ENCODE measurements at places on chromosomes 16 and 17. TPM values are rescaled to one million over a fixed set of nuclear protein-coding genes. Genes with fewer than 3 reads are reported as not detected.

Gene CACNG1
- not detected for total RNA-seq

Gene HOXB7
- 3.4 TPM for total RNA-seq

Gene ZFPM1
- 4.1 TPM for total RNA-seq

Gene SPEM3
- total RNA-seq = 0.09 TPM

Gene WNK4
- total RNA-seq = 28.9 TPM

Gene CCDC144A
- total RNA-seq = 0.68 TPM

Gene SP6
- 3.1 TPM for total RNA-seq

Gene TMEM97
- total RNA-seq = 11.8 TPM

Gene PARD6A
- total RNA-seq = 13.7 TPM

- no peak for DNase-seq
- no peak overlapping the region for H3K27ac ChIP-seq
- no peaks in the 10 kb centered on the region for H3K27me3 ChIP-seq
- no peak overlapping the region for H3K4me3 ChIP-seq
- no peaks in the 10 kb centered on the region for H3K4me1 ChIP-seq
- H3K36me3 ChIP-seq = no peaks in the 10 kb centered on the region
These were observed 59.5 kb downstream of the XYLT1 start for GRCh38 chr16:17411263-17411662.

DNA sequence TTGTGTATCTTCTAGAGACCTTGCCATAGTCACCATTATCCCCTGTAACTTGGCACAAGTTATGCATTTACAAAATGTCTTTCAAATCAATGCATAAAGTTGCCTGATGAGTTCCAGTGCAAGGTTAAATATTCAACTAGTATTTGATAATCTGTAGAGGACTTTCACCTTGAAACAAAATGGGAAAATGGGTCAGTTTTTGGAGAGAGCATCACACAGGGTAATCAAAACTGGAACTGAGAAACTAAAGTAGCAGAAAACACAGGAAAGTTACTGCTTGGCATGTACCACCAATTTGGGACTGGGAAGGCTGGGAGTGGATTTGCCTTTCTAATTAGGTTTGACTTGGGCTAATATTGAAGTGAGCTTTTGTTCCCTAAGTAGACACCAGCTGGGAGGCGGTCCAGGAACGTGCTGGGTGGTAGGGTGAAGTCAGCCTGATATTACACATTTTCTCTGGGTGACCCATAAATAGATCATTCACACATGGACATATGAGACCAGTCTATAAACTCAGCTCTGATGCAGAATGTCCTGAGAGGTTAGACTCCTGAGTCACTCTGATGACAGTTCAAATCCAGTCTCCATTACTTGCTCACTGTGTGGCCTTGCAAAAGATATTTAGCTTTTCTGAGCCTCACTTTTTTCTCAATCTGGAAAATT is 152.3 kb downstream of the PCTP start:
- no peaks in the 10 kb centered on the region for H3K36me3 ChIP-seq
- DNase-seq = no peak
- H3K27ac ChIP-seq = no peak overlapping the region

DNA sequence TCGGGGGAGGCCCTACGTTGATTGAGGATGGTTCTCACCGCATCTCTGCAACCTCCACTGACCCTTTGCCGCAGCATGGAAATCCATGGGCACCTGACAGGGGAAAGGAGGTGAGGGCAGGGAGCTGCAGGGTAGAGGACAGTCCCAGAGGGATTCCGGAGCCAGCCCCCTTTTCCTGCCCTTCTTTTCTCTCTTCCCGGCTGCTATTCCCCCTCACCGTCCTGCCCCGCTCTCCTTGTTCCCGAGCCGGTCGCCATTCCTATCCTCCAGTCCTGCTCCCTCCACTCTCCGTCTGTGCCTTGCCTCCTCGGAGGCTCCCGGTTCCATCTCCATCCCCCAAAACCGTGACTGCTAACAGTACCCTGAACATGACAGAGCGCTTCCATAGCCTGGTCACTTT is 4.8 kb downstream of the SPATA32 start:
- no peak for DNase-seq
- H3K4me3 ChIP-seq = no peak overlapping the region
- H3K4me1 ChIP-seq = no peaks in the 10 kb centered on the region
- H3K27ac ChIP-seq = no peak overlapping the region

DNA sequence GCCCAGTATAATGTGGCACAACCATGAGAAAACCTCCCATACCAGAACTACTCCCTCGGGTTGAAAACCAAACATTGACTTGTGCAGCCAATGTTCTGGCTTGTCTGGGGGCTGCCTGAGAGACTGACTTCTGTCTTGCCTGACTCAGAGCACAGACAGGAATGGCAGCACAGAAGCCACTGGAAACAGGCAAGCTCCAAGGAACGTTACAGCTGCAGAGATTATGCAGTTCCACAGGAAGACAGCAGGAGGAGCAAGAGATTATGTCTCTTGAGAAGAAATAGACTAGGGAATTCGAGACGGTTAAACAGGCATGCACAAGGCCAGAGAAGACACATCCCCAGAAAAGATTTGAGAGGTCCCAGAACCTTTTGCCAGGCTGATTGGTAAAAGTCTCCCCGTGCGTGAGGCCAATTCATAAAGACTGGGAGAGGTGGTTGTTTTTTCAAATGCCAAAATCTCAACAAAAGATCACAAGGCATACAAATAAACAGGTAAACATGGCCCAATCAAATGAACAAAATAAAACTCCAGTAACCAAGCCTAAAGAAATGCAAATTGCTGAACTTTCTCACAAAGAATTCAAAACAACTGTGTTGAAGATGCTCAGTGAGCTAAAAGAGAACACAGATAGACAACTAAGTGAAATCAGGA is 90.6 kb upstream of the CDH5 start:
- no peak overlapping the region for H3K4me3 ChIP-seq
- H3K27ac ChIP-seq = no peak overlapping the region
- H3K36me3 ChIP-seq = no peaks in the 10 kb centered on the region
- H3K27me3 ChIP-seq = no peaks in the 10 kb centered on the region
- no peak for DNase-seq

DNA sequence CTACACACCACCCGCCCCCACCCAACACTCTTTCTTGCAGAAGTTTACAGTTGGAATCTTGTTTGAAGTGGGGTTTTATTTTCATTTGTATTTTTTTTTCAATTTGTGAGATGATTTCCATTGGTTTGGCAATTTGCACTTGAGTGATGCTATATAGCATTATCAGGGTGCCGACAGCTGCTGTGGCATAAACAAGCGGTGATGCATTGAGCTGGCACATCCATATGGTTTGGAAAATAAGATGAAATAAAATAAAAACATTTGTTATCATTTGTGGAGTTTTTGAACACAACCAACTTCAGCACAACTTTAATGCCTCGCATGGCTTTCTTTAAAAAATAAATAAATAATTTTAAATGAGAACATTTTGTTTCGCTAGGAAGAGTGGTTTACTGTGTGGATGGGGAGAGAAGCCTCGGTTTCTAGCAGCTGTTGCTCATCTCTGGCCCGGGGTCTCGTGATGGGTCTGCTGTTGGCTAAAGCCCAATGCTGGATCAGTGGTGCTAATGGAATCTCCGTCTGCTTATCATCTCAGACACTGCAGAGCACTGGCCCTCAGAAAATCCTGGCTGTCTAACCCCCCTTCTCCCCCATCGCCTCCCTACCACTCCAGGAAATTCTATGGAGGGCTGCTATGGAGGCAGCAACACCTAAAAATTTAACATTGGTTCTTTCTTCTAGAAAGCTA is 192.3 kb upstream of the MAF start:
- no peak overlapping the region for H3K4me3 ChIP-seq
- no peak overlapping the region for H3K27ac ChIP-seq
- H3K36me3 ChIP-seq = no peaks in the 10 kb centered on the region

DNA sequence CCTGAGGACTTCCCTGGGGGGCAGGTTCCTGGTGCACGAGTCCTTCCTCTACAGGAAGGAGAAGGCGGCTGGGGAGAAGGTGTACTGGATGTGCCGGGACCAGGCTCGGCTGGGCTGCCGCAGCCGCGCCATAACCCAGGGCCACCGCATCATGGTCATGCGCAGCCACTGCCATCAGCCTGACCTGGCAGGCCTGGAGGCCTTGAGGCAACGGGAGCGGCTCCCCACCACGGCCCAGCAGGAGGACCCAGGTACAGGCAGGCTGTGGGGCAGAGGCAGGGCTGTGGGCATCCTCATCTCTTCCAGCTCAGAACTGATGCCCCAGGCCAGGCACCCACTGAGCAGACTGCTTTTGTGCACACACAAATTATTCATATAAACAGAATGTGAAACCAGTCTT is 25.9 kb upstream of the KREMEN2 start:
- H3K36me3 ChIP-seq = peaks cover 19% of the 10 kb centered on the region
- DNase-seq = no peak
- no peak overlapping the region for H3K27ac ChIP-seq

GRCh38 chr17:73348018-73348828 is 36.4 kb upstream of the CDC42EP4 start:
- no peak for DNase-seq
- H3K4me3 ChIP-seq = no peak overlapping the region
- no peaks in the 10 kb centered on the region for H3K4me1 ChIP-seq
- no peaks in the 10 kb centered on the region for H3K27me3 ChIP-seq

DNA sequence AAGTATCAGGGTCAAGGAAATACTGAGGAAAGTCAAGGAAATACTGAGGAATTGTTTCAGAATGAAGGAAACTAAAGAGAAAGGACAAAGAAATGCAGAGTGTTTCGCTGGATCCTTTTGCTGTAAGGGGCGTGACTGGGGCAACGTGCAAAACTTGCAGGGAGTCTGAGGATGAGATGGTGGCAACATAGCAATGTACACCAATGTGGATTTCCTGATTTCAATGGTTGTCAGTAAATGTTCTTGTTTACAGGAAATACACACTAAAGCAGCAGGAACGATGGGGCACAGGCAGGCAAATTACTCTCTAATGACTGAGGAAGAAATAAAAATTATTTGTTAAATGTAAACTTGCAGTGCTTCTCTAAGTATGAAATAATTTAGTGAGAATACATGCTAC is 34.4 kb downstream of the ZZEF1 start:
- H3K27ac ChIP-seq = no peak overlapping the region
- H3K4me1 ChIP-seq = no peaks in the 10 kb centered on the region
- H3K27me3 ChIP-seq = no peaks in the 10 kb centered on the region
- peaks cover 12% of the 10 kb centered on the region for H3K36me3 ChIP-seq

DNA sequence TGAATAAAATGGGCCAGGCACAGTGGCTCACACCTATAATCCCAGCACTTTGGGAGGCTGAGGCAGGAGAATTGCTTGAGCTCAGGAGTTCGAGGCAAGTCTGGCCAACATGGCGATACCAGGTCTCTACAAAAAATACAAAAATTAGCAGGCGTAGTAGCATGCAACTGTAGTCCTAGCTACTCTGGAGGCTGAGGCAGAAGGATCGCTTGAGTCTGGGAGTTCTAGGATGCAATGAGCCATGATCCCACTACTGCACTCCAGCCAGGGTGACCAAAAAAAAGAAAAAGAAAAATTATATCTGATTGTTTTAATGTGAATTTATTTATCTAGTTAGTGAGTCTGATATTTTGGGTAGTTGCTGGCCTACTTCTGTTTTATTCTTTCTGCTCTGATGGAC is 7.0 kb downstream of the IL34 start:
- H3K4me1 ChIP-seq = no peaks in the 10 kb centered on the region
- no peak overlapping the region for H3K27ac ChIP-seq
- H3K27me3 ChIP-seq = no peaks in the 10 kb centered on the region
- no peak for DNase-seq

- H3K4me1 ChIP-seq = no peaks in the 10 kb centered on the region
- no peaks in the 10 kb centered on the region for H3K27me3 ChIP-seq
- no peak overlapping the region for H3K27ac ChIP-seq
- DNase-seq = no peak
- no peak overlapping the region for H3K4me3 ChIP-seq
These were observed 12.5 kb downstream of the CCDC57 start for GRCh38 chr17:82200135-82200534.

- no peaks in the 10 kb centered on the region for H3K4me1 ChIP-seq
- DNase-seq = no peak
- no peaks in the 10 kb centered on the region for H3K27me3 ChIP-seq
- H3K4me3 ChIP-seq = no peak overlapping the region
These were observed 44.2 kb upstream of the RPH3AL start for GRCh38 chr17:396788-397187.

GRCh38 chr17:29621751-29622194 is 939 bp downstream of the CORO6 start:
- peak overlapping the region; percentile 26 for H3K27ac ChIP-seq
- H3K27me3 ChIP-seq = no peaks in the 10 kb centered on the region
- H3K4me3 ChIP-seq = peak overlapping the region; percentile 50

- no peaks in the 10 kb centered on the region for H3K4me1 ChIP-seq
- no peak overlapping the region for H3K27ac ChIP-seq
- no peak for DNase-seq
- no peaks in the 10 kb centered on the region for H3K27me3 ChIP-seq
These were observed 423.2 kb upstream of the C16orf82 start for GRCh38 chr16:26643519-26643918.

- no peak overlapping the region for H3K27ac ChIP-seq
- H3K4me3 ChIP-seq = no peak overlapping the region
- no peak for DNase-seq
- H3K4me1 ChIP-seq = no peaks in the 10 kb centered on the region
These were observed 7.8 kb upstream of the ZNF200 start for GRCh38 chr16:3242709-3243108.

- H3K27ac ChIP-seq = no peak overlapping the region
- DNase-seq = no peak
- H3K36me3 ChIP-seq = no peaks in the 10 kb centered on the region
- H3K4me1 ChIP-seq = no peaks in the 10 kb centered on the region
- H3K27me3 ChIP-seq = no peaks in the 10 kb centered on the region
These were observed 97.4 kb upstream of the ZFHX3 start for GRCh38 chr16:73145166-73145880.

DNA sequence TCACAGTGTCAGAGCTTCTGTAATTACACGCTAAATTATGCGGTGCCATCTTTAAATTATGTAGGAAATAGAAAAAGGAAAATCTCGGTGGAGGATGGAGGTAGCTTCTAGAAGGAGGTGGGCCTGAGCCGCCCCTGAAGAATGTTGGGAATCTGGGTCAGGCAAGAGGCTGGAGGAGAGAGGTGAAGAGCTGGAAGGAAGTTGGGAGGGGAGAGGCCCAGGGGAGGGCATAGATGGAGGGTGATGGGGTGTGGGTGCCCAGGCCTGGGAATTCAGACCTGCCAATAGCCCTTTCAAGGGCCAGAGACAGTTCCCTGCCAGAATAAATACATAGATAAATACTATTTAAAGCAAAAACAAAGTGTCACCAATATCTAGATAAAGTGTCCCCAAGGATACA is 415.0 kb upstream of the HSBP1 start:
- H3K27ac ChIP-seq = no peak overlapping the region
- no peak for DNase-seq
- H3K36me3 ChIP-seq = no peaks in the 10 kb centered on the region
- no peak overlapping the region for H3K4me3 ChIP-seq
- no peaks in the 10 kb centered on the region for H3K4me1 ChIP-seq

- DNase-seq = no peak
- no peak overlapping the region for H3K4me3 ChIP-seq
- H3K27ac ChIP-seq = no peak overlapping the region
- H3K36me3 ChIP-seq = no peaks in the 10 kb centered on the region
- peaks cover 9% of the 10 kb centered on the region for H3K4me1 ChIP-seq
- no peaks in the 10 kb centered on the region for H3K27me3 ChIP-seq
These were observed 156.1 kb upstream of the CACNG5 start for GRCh38 chr17:66678827-66679226.
